ENCODE measurements at places on chromosomes 2 and 18.

- no peak for DNase-seq
These were observed 26.6 kb upstream of the GBX2 start for GRCh38 chr2:236194786-236195185.

DNA sequence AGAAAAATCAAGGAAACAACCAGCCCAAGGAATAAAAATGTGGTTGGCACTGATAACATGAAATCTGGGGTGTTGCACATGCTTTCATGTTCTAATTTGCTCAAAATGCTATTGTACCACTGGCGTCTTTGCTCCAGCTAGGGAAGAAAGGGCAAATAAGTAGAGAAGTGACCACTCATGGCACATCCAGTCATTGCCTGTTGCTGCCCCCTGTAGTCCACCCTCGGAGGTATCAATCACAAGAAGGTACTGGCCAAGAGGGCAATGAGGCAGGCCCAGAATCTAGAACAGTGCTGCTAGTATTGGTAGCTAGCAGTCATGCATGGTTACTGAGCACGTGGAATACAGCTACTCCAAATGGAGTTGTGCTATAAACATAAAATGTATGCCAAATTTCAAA, 213.4 kb downstream of the CDCA7 start:
- DNase-seq: peak; percentile 22

- no peak for DNase-seq
These were observed 154.1 kb downstream of the FHOD3 start for GRCh38 chr18:36451454-36452251.

GRCh38 chr2:128145651-128146050, 54.7 kb downstream of the UGGT1 start:
- DNase-seq: no peak

- DNase-seq: no peak
These were observed 38.5 kb downstream of the PNO1 start for GRCh38 chr2:68196120-68196716.

GRCh38 chr2:198471291-198471690, 666.9 kb downstream of the PLCL1 start:
- no peak for DNase-seq

Data from NCI-H345 (cell line).